ENCODE measurements at places on chromosomes 13 and 19.

GRCh38 chr13:73168953-73169401 is 110.2 kb downstream of the KLF5 start:
- DNase-seq: no peak

- DNase-seq: no peak
Measured at GRCh38 chr13:31629085-31629780, 110.1 kb upstream of the RXFP2 start.

GRCh38 chr13:81682081-81682630 is 1341.2 kb upstream of the SPRY2 start:
- DNase-seq: no peak

- no peak for DNase-seq
Measured at GRCh38 chr13:20142023-20142926, 18.6 kb downstream of the GJA3 start.

DNA sequence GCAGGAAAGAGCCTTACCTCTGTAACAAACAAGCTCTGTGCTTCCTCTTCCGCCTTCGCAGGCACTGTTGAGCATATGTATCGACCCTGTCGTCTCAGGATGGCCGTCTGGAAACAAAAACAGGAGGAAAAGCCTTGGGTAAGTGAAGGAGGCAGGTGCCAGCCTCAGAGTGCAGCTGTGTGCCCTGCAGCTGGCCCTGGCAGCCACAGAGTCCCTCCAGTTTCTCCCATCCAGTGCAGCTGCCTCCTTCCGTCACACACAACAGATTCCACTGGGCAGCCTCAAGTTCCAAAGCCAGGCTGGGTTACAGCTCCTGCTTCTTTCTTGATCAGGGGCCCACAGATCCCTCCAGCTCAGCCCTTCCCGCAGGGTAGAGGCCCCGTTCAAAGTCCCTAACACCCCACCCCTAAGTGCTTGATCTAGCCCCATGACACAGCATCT is 47.7 kb downstream of the DOCK9 start:
- DNase-seq: no peak

DNA sequence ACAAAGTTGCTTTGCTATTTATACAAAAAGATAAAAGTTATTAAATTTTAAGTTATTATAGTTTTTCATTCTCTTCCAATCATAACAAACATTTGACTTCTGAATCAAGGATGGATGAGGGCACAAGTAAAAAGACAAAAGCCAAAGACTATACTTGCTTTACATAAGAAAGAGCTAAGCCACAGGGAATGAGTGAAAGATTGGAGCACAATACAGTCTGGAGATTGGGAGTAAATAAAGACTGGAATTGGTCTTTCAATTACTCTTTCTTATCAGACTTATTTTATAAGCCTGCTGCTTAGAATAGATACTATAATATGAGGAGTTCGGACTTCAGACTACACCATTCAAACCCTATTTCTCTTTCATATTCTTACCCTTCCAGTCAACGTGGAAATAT is 1874.1 kb upstream of the PRR20A start:
- no peak for DNase-seq

- DNase-seq: no peak
Measured at GRCh38 chr13:19838865-19839275, 24.6 kb downstream of the ZMYM5 start.

DNA sequence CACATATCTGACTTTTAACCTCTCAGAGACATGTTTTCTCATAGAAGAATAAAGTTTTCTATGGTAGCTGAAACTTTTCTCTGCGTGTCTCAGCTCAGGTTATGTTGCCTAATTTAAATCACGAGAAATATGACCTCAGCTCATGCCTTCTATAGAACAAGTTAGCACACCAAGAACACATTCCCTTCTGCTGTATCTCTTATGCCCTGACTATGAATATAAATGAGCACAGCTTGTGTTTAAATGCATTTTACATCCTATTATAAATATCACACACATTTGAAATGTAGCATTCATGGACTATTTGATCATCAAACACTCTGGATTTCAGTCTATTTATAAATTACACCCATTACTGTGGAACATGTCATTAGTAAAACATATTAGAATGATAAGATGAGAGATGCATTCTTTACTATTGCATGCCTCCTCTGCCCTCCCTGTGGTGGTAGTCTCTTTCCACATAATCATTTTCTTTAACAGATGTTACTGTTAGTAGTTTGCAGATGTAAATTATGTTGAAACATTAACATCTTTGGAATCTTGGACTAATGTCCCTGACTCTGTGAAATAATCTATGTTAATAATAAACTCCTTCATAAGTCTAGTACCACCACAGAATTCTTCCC is 2044.9 kb upstream of the PCDH20 start:
- no peak for DNase-seq

DNA sequence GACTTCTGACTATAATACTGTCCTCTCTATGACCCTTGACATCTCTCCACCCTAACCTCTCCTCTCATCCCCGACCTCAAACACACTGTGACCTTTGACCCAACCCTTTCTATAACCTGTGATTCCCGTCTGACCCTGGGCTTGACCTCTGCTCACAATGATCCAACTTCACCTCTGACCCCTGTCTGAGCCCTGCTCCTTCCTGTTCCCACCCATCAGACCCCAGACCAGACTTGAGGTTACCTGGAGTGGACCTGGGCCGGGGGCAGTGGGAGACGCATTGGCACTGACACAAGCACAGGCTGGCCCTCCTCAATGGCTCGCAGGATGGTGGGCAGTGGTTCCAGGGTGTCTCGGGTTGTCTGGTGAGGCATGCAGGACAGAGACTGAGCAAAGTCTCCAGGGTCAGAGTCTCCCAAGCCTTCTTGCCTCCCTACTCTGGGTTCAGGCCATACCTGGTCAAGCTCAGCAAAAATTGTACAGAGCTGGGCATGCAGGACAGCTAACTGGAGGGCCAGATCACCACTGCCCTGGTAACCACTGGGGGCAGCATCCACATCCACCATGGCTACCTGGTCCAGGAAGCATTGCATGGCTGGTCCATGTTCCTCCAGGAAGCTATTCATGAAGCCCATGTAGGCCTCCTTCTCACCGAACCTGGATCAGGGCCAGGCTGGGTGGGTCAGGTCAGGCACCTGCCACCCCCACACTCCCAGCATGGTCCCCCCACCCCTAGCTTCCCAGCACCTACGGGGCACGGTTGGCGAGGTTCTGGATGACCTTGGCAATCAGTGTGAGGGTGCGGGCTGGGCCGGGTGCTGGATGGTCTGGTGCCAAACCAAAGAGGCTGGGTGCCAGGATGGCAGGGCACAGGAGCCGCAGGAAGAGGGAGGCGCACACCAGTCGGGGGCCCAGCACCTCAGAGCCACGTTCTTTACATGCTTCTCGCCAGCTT is 4.4 kb upstream of the WIZ start:
- peak; percentile 80 for DNase-seq

DNA sequence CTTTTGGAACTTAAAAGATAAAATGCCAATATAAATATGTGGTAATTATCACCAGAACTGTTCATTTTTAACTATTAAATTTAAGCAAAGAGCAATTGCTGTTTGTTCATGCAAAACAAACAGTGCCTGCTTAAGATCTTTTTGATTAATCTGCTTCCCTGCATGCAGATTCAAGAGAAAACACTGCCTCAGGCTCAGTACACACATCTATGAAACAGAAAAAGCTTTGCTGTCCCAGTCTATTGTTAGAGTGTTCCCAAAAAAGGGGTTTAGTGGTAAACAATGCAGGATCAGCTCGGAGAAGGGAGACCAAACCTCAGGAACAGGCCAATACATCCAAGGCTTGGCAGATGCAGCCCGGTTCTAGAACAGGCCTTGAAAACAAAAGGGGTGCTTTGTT is 49.3 kb upstream of the TDRD3 start:
- DNase-seq: no peak

DNA sequence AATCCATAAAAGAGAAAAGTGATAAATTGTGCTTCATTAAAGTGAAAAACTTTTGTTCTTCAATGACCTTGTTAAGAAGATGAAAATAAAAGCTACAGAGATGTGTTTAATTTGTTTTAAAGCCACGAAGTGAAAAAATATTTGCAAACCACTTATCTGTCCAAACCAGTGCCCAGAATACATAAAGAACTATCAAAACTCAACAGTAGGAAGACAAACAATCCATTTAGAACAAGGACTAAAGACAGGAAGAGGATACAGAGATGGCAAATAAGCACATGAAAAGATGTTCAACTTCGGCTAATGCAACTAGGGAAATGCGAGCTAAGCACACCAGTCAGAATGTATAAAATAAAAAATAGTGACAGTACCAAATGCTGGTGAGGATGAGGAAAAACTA is 15.0 kb downstream of the GJB6 start:
- no peak for DNase-seq

GRCh38 chr13:48562296-48563066 is 29.6 kb upstream of the RCBTB2 start:
- no peak for DNase-seq

- DNase-seq: no peak
Measured at GRCh38 chr13:30418717-30419459, 3.4 kb upstream of the UBE2L5 start.

DNA sequence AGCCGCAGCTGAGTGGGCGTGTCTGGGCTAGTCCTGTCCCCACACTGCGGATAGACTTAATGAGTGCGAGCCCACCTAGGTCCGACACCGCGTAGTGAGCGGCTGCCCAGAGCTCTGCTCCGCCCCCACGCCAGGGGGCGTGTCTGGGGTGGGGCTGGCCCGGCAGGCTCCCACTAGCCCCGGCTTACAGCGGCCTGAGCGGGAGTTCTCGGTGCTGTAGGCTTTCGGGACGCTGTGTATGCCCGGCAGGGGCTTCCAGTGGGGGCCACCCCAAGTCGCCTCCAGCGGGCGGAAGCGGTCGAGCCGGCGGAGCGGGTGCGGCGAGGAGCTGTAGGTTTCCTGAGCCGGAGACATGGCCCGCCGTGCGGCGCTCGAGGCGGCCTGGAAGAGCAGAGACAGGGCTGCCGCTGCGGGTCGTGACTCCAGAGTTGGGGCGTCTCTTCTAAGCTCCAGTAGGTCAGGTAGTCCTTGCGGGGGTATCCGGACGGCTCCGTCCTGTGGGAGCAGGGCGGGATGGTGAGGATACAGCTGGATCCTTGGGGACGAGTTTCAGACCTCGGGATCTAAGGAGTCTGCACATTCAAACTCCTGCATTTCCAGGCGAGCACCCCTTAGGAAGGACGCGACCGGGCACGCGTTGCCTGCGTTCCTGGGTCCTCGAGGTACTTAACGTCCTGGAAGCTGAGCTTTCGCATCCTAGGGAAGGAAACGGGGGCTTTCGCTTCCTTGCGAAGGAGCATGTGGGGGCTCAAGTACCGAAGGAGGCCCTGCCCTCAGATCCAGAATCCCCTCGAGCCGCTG is 1.2 kb downstream of the CGB7 start:
- peak; percentile 95 for DNase-seq

- no peak for DNase-seq
Measured at GRCh38 chr19:11090997-11091702, 1.9 kb downstream of the LDLR start.

DNA sequence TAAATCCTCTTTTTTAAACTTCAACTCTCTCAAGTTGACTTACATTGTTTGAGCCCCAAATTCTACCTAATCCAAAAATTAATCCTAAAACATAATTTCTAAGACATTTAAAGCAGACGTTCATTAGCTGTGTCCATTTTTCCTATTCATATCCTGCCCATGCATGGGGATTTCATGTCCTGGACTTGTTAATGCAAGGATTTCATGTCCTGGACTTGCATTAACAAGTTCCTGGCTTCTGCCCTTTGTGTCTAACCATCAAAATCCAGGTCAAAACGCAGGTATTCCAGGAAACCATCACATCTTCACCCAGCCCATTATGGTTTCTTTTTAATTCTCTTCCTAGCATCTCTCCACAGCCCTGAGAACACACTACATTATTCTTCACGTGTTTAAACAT is 454.9 kb downstream of the KLF5 start:
- no peak for DNase-seq

GRCh38 chr13:71860547-71861138 is 6.4 kb downstream of the DACH1 start:
- no peak for DNase-seq

DNA sequence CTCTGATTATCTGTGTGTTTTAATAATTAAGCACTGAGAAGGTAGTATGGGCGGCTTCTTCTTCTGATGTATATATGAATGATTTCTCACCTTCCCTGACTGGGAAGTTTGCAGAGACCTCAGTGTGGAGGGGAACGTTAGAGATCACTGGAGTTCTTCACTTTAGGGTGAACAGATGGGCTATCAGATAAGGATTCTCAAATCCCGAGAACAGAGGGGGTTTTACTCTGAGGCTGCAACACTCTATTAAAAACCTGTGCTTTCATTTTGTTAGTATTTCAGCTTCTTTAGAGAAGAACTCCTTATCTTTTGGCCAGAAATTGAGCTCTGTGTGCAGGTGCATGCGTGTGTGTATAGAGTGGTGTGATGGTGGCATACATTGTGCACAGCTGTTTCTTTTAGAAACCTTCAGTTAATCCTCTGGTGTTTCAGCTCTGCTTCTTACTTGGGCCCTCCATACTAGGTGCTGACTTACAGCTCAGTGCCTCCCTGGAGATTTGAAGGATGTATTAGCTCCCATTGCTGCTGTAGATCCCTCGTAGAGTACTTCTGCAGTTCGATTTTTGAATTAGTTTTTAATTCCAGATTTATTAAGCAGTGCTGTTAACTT is 45.3 kb upstream of the PCDH9 start:
- no peak for DNase-seq

DNA sequence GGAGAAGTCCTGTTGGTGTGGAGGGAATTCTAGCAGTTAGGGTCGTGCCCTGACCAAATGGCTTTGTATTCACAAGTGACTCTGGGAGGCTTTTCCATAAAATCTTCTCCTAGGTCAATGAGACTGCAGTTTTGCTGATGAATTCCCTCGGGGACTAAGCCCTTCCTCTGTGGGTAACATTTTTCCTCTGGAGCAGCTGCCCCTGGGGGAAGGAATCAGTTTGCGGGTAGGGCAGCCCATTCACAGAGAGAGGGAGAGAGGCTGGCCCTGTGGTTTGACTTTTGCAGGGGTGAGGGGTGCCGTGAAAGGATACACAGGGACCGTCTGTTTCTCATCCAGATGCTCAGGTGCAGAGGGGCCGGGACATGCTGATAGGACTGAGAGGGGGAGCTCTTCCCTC is 67.3 kb downstream of the ERICH6B start:
- DNase-seq: no peak

DNA sequence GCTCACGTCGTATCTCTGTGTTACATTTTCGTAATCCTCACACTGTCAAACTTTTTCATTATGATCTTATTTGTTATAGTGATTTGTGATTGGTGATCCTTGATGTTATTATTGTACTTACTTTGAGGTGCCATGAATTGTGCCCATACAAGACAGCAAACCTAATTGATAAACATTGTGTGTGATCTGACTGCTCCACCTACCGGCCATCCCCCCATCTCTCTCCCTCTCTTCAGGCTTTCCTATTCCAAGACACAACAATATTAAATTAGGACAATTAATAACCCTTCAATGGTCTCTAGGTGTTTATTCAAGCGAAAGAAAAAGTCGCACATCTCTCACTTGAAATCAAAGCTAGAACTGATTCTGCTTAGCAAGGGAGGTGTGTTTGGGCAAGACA is 349.3 kb downstream of the RBM26 start:
- no peak for DNase-seq

DNA sequence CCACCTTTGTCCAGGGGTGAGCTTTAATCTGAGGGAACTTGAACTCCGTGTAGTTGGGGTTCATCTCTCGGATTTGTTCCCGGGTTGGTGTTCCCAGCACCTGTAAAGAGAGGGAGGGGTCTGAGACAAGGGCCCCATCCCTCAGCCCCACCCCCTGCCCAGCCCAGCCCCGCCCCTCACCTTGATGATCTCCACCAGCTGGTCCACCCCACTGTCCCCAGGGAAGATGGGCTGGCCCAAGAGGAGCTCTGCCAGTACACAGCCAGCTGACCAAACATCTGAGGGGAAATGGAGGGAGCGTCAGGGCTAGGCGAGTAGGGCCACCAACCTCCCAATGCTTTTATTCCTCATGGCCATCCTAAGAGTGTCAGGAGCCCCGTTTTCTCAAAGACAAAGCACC is 9.3 kb downstream of the GSK3A start:
- DNase-seq: no peak
